ENCODE measurements at places on chromosomes 2 and 18.

DNA sequence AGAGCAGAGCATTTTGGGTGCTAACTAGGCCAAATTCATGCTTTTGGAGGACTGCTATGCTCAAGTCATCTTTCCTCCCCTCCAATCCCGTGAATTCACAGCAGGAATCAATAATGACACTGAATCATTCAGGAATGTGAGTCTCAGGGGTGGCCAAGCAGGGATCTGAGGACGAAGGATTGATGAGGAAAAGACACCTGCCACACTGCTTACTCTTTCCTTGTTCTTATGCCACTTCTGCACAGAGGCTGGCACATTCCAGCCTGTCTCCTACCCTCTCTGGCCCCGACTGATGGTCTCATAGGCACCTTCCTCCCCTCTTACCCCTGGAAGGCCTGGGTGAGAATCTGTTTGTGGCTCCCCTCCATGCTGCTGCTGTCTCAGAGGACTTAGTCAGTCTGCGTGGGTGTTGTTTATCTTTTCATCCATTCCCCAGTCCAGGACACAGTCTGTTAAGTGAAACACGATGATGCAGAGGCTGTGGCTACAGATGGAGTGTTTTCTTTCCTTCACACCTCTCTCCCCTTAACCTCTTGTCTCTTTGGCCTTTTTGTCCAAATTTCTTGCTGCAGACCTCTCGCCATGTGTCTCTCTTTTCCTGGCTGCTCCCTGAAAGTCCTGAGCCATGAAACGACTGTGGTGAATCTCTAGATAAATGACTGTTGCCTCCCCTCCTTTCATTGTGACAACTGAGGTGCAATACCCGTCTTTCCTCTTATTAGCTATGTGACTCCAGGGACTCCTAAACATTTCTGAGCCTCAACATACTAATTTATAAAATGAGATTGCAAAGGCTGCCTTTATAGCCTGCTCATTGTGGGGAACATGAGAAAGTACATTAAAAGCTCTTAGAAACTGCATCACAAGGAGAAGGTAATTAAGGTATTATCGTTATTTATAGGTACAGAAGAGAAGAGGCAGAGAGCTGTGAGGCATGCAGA lies 86.9 kb downstream of the RDH14 start:
- DNase-seq = no peak

- DNase-seq = no peak
Observed at GRCh38 chr2:24820175-24820513, 26.9 kb downstream of the CENPO start.

- no peak for DNase-seq
Observed at GRCh38 chr2:126783341-126783740, 115.3 kb upstream of the TEX51 start.

DNA sequence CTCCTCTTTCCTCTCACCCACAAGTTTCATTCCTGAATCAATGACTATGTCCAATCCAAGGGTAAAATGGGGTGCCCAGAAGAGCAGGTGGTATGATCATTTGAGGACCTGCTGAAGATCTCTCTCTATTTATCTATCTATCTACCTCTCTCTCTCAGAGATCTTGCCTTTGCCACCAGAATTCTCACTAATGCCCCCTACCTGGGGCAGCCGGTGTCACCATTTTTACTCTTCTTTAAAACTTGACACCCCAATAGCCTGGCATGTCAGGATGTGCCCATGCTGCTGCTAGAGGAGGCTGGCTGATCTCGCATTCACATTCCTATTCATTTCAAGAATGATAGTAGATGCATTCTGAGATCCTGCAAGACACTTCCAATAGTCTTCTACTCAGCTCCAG lies 24.3 kb upstream of the RPIA start:
- DNase-seq = no peak

DNA sequence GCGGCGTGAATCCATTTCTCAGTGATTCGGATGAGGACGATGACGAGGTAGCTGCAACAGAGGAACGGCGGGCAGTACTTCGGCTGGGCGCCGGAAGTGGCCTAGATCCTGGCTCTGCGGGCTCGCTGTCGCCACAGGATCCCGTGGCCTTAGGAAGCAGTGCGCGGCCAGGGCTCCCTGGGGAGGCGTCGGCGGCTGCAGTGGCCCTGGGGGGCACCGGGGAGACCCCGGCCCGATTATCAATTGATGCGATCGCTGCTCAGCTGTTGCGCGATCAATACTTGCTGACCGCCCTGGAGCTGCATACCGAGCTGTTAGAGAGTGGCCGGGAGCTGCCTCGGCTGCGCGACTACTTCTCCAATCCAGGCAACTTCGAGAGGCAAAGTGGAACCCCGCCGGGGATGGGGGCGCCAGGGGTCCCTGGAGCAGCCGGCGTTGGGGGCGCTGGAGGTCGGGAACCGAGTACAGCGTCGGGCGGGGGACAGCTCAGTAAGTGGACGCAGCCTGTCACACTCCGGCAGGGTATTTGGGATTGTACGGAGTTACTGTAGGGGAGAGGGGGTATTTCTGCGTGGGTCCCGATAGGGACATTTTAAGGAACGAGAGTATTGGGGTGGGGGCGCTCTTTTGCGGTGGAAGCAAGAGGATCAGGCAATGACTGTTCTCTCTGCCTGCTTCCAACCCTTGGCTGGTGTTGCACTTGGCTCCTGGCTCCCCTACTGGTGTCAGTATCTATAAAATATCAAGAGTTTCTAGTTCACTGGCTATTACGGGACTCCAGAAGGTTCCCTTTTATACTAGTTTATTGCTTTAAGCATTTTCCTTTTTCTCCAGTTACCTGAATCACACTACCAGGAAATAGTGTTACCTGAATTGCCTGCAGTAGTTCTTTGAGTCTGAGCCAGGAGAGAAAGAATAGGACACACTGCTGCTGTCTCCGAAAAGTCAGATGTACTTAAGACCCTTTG lies 772 bp downstream of the RELCH start:
- no peak for DNase-seq

DNA sequence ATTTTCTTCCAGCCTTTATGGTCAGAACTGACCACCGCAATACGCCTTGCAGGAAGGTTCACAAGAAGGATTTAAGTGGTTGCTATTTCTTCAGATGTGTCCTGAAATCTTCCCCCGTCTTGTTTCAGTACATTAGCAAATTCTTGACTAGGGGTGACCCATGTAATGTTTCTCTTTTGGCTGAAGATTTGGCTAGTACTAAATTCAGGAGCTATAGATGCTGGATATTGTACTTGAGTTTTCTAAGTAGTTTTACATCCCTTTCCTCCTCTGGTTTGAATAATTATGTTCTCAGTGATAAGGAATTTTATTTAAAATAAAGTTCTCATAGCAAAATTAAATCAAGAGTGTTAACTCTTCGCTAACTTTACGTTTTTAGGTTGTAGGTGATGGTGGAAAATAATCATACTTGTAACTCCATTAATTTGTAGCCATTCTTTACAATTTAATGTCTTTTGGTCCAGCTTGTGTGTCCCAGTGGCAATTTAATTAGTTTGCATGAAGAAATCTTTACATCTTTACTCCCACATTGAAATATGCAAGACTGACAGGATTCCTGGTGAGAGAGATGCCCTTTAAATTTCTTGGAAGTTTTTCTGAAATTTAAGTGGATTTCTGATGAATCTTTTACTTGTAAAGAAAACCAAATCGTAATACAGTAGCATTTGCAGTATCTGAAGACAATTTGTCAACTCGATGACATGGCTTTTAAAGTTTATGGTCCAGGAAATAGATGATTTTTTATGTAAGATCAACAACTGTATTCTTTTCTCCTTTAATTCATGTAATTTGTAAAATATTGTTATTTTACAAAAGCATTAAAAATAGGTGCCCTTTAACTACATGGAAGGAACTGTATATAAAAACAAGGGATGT lies 2.8 kb downstream of the PHLPP1 start:
- no peak for DNase-seq
